Hematopoietic multipotent progenitor cell treated with erythropoietin and hydrocortisone succinate and interleukin-3 and kit ligand, for 8 days (in vitro differentiated cells): ENCODE measurements at places on chromosomes 6 and 20.
A peak's percentile ranks its signal among the peaks of the same experiment; 100 is the strongest.

GRCh38 chr6:28003661-28004060 is 46.6 kb downstream of the OR2B6 start:
- DNase-seq, result peak; percentile 9

DNA sequence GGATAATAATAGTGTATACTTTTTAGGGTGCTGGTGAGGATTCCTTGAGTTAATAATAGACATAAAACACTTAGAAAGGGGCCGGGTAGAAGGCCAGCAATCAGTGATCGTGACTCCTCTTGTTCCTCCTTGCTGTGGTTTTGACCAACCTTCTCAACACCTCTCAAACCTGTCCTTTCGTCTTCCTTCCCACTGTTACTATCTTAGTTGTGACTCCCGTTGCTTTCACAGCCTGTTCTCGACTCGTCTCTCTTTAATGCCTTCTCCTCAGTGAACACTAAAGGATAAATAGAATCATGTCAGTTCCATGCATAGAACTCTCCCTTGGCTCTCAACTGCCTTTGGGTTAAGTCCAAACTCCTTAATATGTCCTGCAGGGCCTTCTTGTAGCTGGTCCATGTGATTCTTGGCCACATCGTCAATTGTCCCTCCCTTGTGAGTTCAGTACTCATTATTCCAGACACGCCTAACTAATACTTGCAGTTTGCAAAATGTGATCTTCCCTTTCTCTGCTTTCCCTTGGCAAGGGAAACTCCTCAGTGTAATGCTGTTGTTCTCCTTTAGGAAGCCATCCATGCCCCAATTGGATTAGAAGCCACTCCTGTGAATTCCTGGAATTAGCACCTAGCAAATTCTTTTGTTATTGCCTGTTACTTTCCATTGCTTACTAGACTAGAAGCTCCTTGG is 164.9 kb downstream of the UTRN start:
- DNase-seq, result no peak

DNA sequence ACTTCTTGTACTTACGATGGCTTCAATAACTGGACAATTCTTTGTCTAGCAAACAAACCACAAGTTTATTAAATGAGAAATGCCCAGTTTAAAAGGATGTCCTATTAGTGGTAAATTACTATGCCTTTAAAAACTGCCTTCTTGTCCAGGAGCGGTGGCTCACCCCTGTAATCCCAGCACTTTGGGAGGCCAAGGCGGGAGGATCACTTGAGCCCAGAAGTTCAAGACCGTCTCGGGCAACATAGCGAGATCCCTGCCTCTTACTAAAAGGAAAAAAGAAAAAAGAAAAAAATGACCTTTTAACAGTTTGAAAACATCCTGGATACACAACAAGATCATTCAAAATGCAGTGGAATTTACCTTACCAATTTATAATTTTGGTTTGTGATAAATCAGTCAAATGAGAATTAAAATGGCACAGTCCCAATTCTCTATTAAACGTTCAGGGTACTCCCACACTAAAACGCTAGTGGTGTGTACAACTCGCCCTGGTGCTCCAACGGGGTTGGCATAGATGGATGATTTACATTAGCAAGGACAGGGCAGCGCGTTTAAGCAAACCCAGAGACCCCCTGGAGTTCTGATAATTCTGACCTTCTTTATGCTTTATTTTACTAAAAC is 2.3 kb downstream of the ZBTB2 start:
- DNase-seq, result peak; percentile 61

DNA sequence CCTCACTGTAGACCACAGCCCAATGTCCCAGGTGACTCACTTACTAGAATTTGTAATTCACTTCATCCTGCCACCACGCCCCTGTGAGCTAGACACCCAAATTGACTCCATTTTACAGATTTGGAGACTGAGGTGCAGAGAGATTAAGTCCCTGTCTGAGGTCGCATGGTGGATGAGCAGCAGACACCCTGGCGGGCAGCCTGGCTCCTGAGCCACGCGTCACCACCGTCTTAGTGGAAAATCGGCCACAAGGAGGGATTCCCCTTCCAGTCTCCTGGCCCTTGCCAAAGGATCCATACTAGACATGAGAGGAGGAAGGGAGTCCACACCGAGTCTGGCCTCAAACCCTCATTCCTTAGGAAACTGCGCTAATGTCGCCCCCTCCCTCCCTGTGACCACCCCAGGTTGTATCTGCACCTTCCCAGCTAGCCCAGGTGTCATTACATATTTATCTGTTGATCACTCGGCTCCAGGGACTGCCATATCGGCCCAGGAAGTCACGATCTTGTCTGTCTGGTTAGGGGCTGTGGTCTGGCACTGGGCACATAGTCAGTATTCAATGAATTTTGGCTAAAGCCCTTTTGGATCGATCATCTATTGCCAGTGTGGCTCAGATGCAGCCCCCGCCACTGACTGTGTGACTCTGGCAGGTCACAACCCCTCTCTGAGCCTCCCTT is 25.7 kb upstream of the PTGIS start:
- no peak for DNase-seq

DNA sequence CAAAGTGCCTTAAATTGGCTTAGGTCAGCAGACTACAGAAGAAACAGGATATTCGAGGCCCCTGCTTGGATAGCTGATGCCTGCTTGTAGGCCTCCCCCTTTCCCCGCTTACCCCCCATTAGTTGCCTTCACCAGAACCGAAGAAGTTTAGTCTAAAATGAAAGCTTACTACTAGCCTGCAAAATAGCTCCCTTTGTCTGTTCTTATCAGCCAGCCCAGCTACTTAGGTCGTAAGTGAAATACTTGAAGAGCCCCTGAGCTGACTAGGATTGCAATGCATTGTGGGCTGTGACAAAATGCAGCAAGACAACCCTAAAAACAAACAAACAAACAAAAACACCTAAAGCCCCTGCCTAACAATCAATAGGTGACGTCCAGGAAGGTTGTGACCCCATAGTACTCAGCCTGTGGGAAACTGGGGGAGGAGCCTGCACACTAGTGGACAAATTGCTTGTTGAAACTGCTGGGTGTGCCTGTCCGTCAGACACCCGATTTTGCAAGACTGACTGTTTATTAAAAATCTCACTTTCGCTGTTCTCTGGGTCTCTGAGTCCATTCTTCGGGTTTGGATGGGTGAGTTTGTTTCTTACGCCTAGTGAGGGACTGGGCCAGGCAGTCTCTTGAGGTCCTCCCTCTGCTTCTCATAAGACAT is 105.0 kb upstream of the DUSP22 start:
- DNase-seq, result no peak

DNA sequence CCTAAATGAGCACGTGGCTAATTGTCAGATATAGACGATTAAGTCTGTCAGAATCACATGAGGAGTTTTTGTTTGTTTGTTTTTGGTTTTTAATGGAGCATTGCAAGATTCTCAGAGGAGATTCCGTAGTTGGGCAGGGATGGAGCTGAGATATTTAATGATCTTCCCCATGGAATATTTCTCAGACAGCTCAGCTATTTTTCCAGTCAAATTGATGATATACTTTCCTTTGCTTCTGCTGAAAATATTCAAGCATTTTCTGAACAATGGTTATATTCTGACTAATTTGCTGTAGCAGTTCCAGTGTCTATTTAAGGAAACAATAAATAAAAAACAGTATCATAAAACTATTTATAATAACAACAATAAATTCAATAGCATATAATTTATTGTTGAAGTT is 348.4 kb downstream of the KIF16B start:
- no peak for DNase-seq

DNA sequence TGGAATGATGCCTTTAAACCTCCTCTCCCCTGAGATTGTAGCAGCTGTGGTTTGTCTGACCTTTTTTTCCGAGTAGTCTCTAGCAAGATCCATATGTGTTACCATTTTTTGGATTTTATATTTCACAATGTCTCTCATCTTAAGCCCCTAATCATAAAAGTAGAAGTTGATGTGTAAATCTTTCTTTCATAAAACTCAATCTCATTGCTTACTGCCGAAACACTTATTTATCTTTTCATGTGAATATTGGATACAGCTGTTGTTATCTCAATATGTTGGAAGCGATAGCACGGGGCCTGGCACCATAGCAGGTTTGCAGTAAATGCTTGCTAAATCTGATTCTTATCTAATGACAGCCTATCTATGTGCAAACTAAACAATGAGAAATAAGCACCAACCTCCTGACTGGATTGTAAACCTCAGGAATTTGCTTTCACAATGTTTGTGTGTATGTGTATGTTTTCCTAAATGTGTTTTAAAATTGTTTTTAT is 14.2 kb downstream of the SMPDL3A start:
- no peak for DNase-seq

DNA sequence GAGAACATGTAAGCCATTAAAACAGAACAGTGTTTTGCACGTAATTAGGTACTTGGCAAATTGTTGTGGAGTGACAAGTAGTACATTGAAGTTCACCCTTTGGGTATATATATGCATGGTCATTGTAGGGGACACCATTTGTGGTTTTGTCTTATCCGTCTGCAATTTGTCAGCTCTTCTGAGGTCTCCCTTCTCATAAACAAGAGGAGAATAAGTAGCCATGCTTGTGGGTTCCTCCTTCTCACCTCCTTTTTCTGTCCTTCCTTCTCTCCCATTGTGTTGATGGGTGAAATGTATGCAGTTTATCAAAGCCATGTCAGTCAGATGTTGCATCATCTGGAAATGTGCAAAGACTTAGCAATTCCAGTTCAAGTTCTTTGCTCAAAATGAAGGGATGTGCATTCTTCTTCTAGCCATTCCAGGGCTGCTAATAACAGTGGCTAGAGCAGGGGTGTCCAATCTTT is 70.9 kb downstream of the QKI start:
- peak; percentile 51 for DNase-seq

DNA sequence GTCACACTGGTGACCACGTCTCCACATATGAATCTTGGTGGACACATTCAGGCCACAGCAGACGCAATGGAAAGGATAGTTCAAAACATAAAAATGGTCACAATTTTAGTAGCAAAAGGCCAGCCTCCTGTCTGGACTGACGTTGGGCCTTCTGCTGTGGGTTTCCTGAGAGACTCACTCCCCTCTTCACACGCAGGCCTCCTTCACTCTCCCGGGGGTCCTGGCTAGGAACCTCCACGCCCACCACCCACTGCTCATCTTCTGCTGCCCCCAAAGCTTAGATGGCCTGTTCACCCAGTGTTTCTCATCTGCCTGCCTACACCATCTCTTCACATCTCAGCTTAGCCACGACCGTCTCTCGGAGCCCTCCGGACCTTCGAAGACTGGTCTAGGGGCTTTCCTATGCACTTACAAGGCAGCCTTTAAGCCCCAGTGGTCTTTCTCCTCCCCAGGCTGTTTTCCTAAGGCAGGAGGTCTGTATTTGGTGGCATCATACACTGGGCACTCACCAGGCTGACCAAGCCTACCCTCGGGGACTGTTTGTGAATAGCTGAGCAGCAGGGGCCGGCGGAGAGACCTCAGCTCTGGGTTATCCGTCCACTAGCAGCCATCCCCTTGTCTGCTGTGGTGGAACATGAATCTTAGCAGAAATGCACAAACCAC is 46.6 kb upstream of the AFDN start:
- DNase-seq, result no peak

GRCh38 chr20:3031524-3032147 is 11.8 kb upstream of the GNRH2 start:
- no peak for DNase-seq

- no peak for DNase-seq
Measured at GRCh38 chr6:112592159-112592558, 245.0 kb downstream of the RFPL4B start.

GRCh38 chr6:116385459-116385802 is 14.7 kb downstream of the DSE start:
- DNase-seq, result no peak

- DNase-seq, result no peak
Measured at GRCh38 chr6:167825332-167826229, 1.1 kb upstream of the AFDN start.

DNA sequence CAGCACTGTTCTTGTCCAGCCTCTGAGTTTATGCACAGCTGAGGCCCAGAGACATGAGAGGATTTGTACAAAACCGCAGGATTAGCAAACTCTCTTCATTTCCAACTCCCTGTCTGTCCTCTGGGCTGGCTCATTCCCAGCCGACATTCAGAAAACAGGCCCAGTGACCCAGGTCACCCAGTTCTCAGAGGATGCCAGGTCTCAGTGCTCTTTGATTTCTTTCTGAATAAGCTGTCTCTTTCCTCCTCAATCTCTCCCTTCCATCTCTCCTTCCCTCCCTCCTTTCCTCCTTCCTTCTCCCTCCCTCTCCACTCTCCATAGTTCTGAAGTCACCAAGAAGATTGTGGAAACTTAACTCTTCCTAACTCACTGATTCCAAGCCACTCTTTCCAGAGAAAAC is 372.7 kb upstream of the SULF2 start:
- no peak for DNase-seq

- no peak for DNase-seq
Measured at GRCh38 chr6:31355583-31355948, 1.4 kb downstream of the HLA-B start.

DNA sequence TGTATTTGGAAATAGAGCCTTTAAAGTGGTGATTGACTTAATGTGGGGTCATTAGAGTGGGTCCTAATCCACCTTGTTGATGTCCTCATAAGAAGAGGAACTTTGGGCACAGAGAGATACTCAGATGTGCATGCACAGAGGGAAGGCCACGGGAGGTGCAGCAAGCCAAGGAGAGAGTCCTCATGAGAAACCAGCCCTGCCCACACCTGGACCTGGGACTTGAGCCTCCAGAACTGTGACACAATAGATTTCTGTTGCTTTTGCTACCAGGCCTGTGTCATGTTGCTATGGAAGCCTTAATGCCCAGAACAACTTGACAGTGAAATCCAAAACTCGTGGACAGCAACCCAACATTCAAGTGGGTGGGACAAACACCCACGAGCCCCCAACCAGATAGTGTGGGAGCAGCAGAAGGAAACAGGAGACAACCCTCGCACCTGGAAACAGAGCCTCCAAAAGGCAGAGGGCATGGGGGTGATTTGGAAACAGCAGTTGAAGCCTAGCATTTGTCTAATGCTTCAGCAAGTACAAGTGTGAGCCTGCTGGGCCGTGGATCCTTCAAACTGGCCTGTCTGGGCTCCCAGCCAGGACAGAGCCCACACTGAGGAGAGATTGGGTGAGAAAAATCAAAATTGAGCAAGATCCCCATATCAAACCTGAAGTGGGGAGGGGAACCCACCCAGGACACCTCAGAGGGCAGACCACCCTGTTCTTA is 201.0 kb upstream of the CST7 start:
- no peak for DNase-seq

- DNase-seq, result no peak
Measured at GRCh38 chr20:588932-589672, 21.0 kb downstream of the TCF15 start.

- DNase-seq, result no peak
Measured at GRCh38 chr6:32799168-32799567, 17.6 kb downstream of the HLA-DOB start.

DNA sequence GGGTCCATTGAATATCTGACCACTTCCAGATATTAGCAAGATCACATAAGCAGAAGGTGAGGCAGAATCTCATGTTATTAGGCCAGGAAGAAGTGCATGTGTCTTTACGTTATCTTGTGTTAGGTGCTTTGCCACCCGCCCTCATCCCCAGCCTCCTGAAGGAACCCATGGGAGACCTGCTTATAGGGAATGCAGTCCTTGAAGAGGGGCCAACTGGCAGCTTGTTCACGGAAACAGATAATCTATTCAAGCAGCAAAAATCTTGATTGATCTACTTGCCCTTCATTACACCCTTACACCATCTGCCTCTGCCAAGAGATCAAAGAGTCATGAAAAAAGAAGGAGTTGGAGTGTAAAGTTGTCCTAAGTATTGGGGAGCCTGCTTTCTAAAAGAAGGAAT is 576.4 kb downstream of the HTR1B start:
- no peak for DNase-seq
